ENCODE measurements at places on chromosomes 6 and 20.

DNA sequence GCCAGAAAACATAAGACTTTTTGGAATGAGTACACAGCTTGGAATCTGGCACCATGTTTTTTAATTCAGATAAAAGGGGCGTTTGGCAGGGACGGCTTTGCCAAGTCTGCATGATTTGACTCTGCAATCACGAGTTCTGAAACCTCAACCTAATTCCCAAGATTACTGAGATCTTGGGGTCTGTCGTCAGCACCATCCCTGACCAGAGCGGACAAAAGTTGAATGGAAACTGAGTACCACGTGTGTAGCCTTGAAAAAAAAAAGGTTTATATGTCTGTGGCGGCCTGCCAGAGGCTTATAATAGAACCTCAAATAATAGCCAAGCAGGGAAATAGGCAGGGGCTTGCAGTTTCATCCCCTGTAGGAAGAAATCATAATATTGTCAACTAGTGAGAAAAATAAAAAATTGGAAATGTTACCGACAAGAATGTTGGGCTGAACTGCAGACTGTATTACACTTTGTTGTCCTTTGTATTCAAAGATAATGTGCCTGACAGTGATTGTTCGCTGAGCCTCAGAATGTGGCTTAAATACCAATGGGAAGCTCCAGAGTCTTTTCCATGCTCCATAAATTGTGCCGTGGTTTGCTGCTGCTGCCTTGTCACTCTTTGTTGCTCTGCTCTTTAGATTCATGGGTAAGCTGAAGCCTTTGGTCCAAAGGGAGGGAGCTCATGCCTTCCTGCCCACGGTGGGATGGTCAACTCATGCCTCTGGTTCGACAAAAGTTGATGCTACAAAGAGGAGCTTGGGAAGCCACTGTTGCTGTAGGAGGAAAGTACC, 118.8 kb upstream of the ARID1B start:
- no peak for DNase-seq

DNA sequence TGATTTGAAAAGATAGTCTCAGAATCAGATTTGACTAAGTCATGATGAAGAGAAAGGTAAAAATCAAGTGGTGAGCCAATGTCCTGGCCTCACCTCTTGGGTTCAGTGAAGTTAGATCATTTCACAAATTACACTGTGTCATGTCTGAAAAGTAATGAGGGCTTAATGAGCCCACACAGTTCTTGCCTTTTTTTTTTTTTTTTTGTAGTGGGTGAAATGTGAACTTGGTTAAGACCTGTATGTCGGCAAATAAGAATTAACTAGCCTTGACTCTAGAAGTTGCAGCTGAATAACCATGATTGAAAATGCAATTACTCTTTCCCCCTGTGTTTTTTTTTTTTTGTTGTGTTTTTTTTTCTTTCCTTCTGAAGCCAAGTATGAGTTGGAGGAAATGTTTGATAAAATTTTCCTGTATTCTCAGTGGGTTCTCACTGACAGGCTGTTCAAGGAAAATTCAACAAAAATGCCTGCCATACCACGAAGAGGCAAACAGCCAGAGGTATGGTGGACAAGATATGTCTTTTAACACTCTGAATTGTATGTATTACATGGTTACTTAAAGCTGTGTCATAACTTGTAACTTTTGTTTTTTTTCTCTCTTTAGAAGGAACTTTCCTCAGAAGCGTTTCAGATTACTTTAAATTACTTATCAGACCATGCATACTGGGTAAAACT, 135.2 kb upstream of the MLIP start:
- no peak for DNase-seq

- no peak for DNase-seq
Observed at GRCh38 chr6:107655864-107656263, 165.9 kb downstream of the SOBP start.

DNA sequence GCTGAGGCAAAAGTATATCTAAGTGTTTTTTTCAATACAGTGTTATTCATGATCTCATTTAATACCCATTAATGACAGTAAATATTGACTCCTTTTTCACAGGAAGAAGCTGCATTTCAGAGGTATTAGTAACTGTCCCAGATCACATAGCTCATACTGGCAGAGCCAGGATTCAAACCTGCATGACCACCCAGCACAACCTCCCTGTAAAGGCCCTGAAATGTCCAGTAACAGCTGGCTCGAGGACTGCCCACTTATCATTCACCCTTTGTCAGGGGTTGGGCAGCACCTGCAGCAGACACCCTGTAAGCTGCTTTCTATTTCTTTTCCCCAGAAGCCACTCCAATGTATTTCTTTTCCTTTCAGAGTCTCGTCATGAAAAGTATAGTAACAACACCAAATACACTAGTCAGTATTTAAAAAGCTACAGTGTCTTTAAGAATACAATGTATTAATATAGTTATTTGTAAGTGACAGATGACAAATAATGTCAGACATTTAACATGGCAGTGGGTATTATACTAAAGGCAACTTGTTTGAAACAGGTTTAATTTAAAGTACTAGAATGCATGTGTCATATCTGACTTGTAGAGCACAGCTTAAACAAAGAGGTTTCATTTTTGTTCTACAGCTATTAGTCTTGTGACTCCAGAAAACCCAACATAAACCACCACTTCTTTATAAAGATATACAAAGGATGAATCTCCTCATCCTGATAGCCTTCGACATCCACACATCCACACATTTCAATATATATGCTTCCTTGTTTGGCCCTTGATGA, 841.6 kb upstream of the GJE1 start:
- no peak for DNase-seq

DNA sequence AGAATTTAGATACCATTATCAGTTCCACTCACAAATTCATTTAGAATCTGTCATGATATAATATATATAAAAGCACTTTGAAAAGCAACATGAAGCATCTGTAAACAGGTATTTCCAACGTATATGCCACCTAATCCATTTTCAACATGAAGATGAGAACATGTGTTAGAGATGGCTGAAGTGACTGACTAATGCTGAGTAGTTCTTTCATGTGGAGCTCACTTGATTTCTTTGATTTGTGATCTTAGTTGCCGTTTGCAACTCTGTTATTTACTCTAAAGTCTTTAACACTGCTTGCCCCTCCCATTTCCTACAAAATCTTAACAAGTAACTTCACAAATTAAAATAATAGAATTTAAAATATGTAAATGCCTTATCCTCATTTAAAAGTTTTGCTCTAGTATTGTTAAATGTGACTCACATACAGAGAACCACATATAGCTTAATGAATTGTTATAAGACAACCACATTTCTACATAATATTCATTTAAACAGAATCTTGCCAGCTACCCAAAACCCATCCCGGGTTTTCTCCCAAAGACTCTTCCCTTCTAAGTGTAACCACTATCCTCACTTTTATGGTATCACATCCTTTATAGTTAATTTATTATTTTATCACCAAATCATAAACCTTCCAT, 78.3 kb downstream of the ME1 start:
- no peak for DNase-seq

All from activated T-cell treated with anti-CD3 and anti-CD28 coated beads, Interleukin-2, amount 50 U/mL, for 4 hours (primary cell).